ENCODE measurements at places on chromosomes 4 and X. TPM values are rescaled to one million over a fixed set of nuclear protein-coding genes. Genes with fewer than 3 reads are reported as not detected.

DNA sequence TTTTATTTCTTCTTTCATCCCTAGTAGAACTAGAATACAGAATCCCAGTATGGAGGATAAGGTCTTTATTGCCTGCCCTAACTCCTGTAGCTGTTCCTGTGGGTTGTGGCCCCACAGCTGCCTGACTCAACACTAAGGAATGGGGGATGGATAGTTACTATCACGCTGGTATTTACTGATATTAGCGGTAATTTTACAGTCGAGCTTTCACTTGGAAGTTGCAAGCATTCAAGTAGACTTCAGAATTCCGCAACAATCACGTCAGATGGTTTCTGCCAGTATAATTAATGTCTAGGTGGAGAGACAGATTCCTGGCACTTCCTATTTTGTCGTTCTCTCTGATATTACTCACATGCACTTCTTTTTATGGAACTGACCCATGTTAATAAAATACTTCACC lies 489.8 kb downstream of the PABPC4L start:
- no peak for DNase-seq
- H3K36me3 ChIP-seq = no peaks in the 10 kb centered on the region
- no peaks in the 10 kb centered on the region for H3K4me1 ChIP-seq
- H3K4me3 ChIP-seq = no peak overlapping the region

- no peaks in the 10 kb centered on the region for H3K27me3 ChIP-seq
- no peak overlapping the region for H3K27ac ChIP-seq
- no peak overlapping the region for H3K4me3 ChIP-seq
- DNase-seq = no peak
- H3K4me1 ChIP-seq = no peaks in the 10 kb centered on the region
- H3K36me3 ChIP-seq = no peaks in the 10 kb centered on the region
These were observed 98.5 kb upstream of the FAM9C start for GRCh38 chrX:13142891-13143290.

GRCh38 chr4:173530326-173531085 lies 477 bp upstream of the HAND2 start:
- H3K4me1 ChIP-seq = peaks cover 11% of the 10 kb centered on the region
- peak overlapping the region; percentile 95 for H3K27ac ChIP-seq
- peaks cover 23% of the 10 kb centered on the region for H3K36me3 ChIP-seq
- peaks cover 93% of the 10 kb centered on the region for H3K27me3 ChIP-seq
- DNase-seq = no peak

GRCh38 chr4:177446586-177446985 lies 4.3 kb upstream of the AGA start:
- H3K4me3 ChIP-seq = peak overlapping the region; percentile 38
- no peaks in the 10 kb centered on the region for H3K27me3 ChIP-seq
- H3K4me1 ChIP-seq = peaks cover 9% of the 10 kb centered on the region

- H3K36me3 ChIP-seq = no peaks in the 10 kb centered on the region
- H3K27ac ChIP-seq = no peak overlapping the region
- H3K27me3 ChIP-seq = no peaks in the 10 kb centered on the region
- H3K4me1 ChIP-seq = no peaks in the 10 kb centered on the region
- H3K4me3 ChIP-seq = no peak overlapping the region
These were observed 243.9 kb upstream of the SPANXN1 start for GRCh38 chrX:145003443-145003842.

DNA sequence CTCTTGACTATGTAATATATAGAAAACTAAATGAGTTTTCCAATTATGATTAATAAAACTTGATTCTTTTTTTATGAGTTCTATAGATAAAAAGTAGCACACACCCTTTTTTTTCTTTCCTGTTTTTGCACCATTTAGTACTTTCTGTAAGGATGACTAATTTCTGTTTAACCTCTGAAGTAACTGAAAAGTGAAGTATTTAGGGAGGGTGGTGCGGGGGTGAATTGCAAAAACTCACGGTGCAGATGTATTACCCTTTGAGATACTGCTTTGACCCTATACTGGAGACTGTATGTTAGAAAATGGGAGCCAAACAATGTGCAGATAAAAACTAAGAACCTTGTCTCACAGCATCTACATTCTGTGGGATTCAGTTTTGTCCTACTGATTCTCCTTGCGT lies 471.6 kb downstream of the DTHD1 start:
- no peaks in the 10 kb centered on the region for H3K4me1 ChIP-seq
- no peaks in the 10 kb centered on the region for H3K27me3 ChIP-seq
- H3K4me3 ChIP-seq = no peak overlapping the region
- no peak overlapping the region for H3K27ac ChIP-seq
- no peak for DNase-seq

DNA sequence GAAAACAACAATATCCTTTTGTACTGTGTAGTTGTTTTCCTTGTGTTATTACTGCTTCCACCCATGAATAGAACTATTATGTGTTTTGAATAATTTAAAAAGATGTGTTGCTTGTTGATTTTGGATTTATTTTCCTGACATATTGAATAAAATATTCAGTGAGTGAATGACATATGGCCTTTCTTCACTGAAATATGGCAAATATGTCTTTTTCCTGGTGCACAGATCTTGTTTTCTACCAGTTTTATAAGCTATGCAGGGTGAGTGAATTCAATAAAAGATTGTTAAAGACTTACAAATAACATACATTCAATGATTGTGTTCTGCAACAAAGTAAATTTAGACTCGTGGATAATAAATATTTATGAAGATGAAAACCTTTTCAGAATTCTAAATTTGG lies 1216.3 kb upstream of the ADGRL3 start:
- no peaks in the 10 kb centered on the region for H3K36me3 ChIP-seq
- no peak overlapping the region for H3K4me3 ChIP-seq
- no peaks in the 10 kb centered on the region for H3K27me3 ChIP-seq
- DNase-seq = no peak
- H3K27ac ChIP-seq = no peak overlapping the region

GRCh38 chr4:112140536-112140935 lies 4.7 kb upstream of the FAM241A start:
- DNase-seq = no peak
- H3K4me1 ChIP-seq = peaks cover 10% of the 10 kb centered on the region
- no peak overlapping the region for H3K4me3 ChIP-seq

GRCh38 chrX:148600131-148600530 lies 99.7 kb downstream of the AFF2 start:
- no peak overlapping the region for H3K4me3 ChIP-seq
- H3K36me3 ChIP-seq = no peaks in the 10 kb centered on the region
- no peak overlapping the region for H3K27ac ChIP-seq
- no peak for DNase-seq
- H3K4me1 ChIP-seq = no peaks in the 10 kb centered on the region
- no peaks in the 10 kb centered on the region for H3K27me3 ChIP-seq

GRCh38 chr4:110198049-110198434 lies 373 bp downstream of the ELOVL6 start:
- peak overlapping the region; percentile 92 for H3K27ac ChIP-seq
- H3K36me3 ChIP-seq = no peaks in the 10 kb centered on the region
- H3K27me3 ChIP-seq = peaks cover 3% of the 10 kb centered on the region
- peak overlapping the region; percentile 94 for H3K4me3 ChIP-seq
- no peak for DNase-seq

- no peak overlapping the region for H3K27ac ChIP-seq
- no peak for DNase-seq
- no peaks in the 10 kb centered on the region for H3K36me3 ChIP-seq
- H3K4me3 ChIP-seq = no peak overlapping the region
These were observed 147.7 kb downstream of the DCK start for GRCh38 chr4:71141125-71141524.

DNA sequence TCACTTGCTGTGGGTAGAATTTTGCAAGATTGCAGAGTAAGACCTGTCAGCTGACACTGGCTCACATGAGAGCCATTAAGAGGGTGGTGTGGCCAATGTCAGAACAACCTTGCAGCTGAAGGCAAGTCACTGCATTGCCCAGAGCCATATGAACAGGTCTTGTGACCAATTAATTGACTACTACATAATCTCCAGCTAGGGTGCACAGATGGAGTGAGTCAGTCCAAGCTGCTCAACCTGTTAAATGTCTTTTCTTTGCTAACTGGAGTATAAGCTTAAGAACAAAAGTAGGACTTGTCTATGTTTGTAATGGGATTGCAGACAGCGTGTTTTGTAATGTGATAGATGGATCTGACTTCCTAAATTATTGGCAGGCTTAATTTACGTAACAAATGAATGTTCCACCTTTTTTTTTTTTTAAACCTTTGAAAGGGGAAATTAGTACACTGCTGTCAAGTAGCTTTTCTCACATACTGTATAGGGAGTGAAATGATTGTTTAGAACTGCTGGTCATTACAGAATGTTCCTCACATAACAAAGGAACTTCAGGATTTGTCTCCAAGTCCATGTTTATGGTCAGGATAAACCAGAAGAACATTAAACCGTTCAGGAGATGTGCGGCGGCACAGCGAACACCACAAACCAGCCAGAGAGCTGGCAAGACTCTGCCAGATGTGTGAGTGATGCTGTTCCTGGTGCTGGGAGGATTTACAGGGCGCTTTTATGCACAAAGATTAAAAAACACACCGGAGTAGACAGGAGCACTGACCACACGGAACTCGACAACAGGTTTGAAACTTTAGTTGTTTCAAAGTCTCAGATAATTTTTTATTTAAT lies 37.0 kb downstream of the FNIP2 start:
- H3K27me3 ChIP-seq = no peaks in the 10 kb centered on the region
- no peaks in the 10 kb centered on the region for H3K36me3 ChIP-seq
- H3K4me1 ChIP-seq = peaks cover 37% of the 10 kb centered on the region
- DNase-seq = no peak
- H3K4me3 ChIP-seq = peak overlapping the region; percentile 71

GUCY1B1 gene
- total RNA-seq = 3.6 TPM

AMTN gene
- total RNA-seq = not detected

RAI2 gene
- total RNA-seq = 5.7 TPM
